ENCODE measurements at places on chromosomes 5 and 9. TPM values are rescaled to one million over a fixed set of nuclear protein-coding genes. Genes with fewer than 3 reads are reported as not detected.

DNA sequence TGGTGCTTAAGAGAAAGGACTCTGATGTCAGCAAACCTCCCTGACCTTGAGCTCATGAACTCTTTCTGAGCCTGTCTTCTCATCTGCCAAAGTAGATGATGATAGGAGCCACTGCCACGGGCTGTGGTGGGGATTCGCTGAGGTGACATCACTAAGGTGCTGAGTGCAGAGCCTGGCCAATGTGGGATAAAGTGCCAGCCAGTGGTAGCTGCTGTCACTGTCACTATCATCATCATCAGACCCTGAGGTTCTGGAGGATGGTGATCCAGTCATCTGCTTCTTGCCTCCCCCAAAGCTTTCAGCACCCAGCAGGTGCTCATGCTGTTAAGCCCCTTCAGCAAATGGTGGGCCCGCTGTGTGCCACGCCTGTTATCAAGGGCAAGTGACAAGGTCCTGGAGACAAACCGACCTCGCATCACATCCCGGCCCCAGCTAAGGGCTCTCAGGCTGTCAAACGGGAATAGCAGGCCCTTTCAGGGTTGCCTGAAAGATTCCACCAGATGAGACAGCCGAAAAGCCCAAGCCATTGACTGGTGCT, 6.4 kb downstream of the FPGS start:
- H3K27ac ChIP-seq = no peak overlapping the region
- H3K4me3 ChIP-seq = peak overlapping the region; percentile 19
- H3K27me3 ChIP-seq = no peaks in the 10 kb centered on the region
- no peak for DNase-seq
- H3K4me1 ChIP-seq = peaks cover 29% of the 10 kb centered on the region
- H3K36me3 ChIP-seq = peaks cover 90% of the 10 kb centered on the region

GRCh38 chr5:115602591-115603125, 379 bp upstream of the TICAM2 start:
- H3K4me3 ChIP-seq = peak overlapping the region; percentile 76
- no peaks in the 10 kb centered on the region for H3K36me3 ChIP-seq
- H3K4me1 ChIP-seq = peaks cover 37% of the 10 kb centered on the region

DNA sequence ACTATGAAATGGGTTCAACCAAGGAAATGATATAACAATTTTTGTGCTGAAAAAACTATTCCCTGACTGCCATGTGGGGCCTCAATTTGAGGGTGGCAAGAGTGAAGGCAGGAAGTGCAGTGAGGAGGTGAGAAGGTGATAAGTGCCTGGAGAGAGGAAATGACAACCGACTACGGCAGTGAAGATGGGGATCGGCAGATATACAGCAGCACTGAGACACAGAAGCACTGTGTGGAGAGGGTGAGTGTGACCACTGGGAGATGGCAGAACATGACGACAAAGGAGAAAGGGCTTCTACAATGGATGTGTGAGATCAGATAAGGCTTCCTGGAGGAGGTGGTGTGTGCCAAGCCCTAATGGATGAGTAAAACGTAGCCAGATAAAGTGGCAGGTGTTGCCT, 271.8 kb downstream of the TRIM32 start:
- no peak overlapping the region for H3K4me3 ChIP-seq
- no peaks in the 10 kb centered on the region for H3K36me3 ChIP-seq
- no peaks in the 10 kb centered on the region for H3K4me1 ChIP-seq
- DNase-seq = no peak
- no peak overlapping the region for H3K27ac ChIP-seq
- H3K27me3 ChIP-seq = no peaks in the 10 kb centered on the region

The CKMT2 gene
- 1.4 TPM for total RNA-seq

GRCh38 chr5:107472620-107473064, 198.1 kb downstream of the EFNA5 start:
- H3K27ac ChIP-seq = no peak overlapping the region
- peaks cover 19% of the 10 kb centered on the region for H3K4me1 ChIP-seq
- no peak for DNase-seq
- no peaks in the 10 kb centered on the region for H3K36me3 ChIP-seq

The DNAJC21 gene
- 49.4 TPM for total RNA-seq

- peaks cover 17% of the 10 kb centered on the region for H3K4me1 ChIP-seq
- H3K27me3 ChIP-seq = no peaks in the 10 kb centered on the region
- no peaks in the 10 kb centered on the region for H3K36me3 ChIP-seq
- no peak overlapping the region for H3K4me3 ChIP-seq
- H3K27ac ChIP-seq = peak overlapping the region; percentile 37
- DNase-seq = no peak
These were observed 31.7 kb downstream of the SLC35A4 start for GRCh38 chr5:140596321-140596741.

The FAT2 gene
- total RNA-seq = 0.53 TPM

The LIFR gene
- total RNA-seq = 110 TPM

All from lower lobe of right lung (tissue), 2 donors.